ENCODE measurements at places on chromosomes 1 and 21. TPM values are rescaled to one million over a fixed set of nuclear protein-coding genes. Genes with fewer than 3 reads are reported as not detected.

The SIM2 gene
- 0.18 TPM for total RNA-seq

The CELA2A gene
- not detected for total RNA-seq

- DNase-seq = no peak
These were observed 4.8 kb upstream of the GNB1 start for GRCh38 chr1:1895456-1896336.

GRCh38 chr1:211975152-211975941, 60.0 kb downstream of the INTS7 start:
- peak; percentile 56 for DNase-seq

Data from fibroblast of the aortic adventitia (primary cell).